Activated effector memory CD4-positive, alpha-beta T cell treated with Interleukin-2 at 50 U/mL for 16 hours (primary cell): ENCODE measurements at places on chromosomes 4 and X.

GRCh38 chr4:187612301-187612700 lies 383.3 kb upstream of the ZFP42 start:
- no peak for DNase-seq

DNA sequence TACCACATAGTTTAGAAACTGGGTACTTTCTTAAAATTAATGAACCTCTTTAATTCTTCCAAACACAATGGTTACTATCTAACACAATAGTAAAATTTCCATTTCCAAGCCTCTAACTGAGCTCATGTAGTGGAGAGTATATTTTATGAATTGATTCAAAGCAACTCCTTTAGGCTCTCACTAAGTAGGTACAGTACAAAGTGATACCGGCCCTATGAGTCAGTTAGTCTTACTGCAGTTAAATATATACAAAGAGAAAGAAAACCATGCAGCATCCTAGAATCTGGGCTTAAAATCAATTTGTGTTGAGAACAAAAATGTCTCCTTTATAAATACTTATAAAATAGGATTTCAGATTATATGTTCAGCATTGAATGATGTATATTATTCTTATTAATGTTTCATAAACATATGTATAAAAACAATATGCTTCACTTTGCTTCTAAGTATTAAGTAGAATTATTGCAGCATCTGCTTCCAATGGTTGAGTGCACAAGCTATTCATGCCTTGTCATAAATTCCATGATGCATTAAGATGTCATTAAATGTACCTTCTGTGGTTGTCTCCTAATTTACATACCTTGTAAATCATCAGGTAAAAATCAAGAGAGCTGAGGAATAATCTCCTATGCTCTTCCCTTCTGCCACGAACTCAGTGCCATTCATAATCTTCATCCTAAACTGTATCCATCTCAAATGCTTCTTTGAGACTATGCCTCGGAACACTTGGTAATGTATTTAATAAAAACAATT lies 1037.8 kb downstream of the STPG2 start:
- DNase-seq = no peak

DNA sequence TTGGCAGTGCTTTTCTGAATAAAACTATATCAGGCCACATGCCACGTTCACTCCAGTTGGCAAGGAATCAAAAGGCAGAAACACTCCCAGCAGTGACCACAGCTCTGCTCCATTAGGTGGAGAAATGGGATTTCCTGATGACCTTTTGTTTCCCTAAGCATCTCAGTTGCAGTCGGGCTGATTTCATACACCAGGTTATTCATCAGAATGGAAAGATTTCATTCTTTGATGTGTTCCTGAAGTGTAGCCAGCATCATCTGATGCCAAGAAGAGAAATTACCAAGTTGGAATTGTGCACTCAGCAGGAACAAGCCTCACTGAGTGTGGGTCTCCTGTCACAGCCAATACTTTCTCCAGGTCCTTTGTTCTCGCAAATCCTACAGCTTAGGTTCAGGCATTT lies 193.7 kb downstream of the SPATA18 start:
- no peak for DNase-seq

DNA sequence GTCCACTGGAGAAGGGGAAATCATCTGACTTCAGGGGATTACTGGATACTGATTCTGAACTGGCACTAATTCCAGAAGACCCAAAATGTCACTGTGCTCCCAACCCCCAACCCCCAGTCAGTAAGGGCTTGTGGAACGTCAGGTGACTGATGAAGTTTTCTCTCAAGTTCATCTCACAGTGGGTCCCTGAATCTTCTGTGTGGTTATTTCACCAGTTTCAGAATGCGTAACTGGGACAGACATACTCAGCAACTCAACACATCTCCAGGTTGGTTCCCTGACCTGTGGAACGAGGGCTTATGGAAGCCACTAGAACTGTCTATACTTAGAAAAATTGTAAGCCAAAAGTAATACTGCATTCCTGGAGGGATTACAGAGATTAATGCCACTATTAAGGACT lies 45.3 kb downstream of the DDX60L start:
- DNase-seq = no peak
